ENCODE measurements at places on chromosomes 5 and 9.

GRCh38 chr5:170268884-170269283 is 28.7 kb downstream of the LCP2 start:
- no peak for DNase-seq

DNA sequence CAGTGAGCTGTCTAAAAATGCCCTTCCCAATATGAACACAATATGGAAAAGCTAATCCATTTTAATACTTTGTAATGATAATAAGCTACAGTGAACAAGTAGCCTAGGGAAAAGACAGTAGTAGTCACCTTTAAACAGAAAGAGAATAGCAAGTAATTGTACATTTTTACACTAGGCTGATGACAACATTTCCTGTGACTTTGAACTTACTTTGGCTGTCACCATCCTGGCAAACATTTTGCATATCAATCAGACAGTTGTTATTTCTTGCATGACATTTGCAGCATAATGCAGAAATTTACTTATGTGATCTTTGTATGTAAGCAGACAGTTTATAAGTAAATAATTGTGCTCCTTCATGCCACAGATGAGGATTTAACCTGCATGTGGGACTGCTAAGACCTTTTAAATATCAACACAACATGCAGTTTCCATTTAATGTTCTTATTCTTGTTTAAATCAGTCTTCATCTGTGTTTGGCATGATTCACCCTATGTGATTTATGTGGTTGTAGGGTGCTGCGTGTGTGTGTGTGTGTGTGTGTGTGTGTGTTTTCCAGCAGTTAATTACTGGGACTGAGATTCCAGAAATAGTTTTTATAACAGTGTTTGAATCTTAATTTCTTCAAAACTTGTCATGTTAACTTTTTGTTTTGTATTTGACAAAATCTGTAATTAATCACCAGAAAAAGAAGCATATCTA is 997.1 kb upstream of the ARRDC3 start:
- DNase-seq = no peak

DNA sequence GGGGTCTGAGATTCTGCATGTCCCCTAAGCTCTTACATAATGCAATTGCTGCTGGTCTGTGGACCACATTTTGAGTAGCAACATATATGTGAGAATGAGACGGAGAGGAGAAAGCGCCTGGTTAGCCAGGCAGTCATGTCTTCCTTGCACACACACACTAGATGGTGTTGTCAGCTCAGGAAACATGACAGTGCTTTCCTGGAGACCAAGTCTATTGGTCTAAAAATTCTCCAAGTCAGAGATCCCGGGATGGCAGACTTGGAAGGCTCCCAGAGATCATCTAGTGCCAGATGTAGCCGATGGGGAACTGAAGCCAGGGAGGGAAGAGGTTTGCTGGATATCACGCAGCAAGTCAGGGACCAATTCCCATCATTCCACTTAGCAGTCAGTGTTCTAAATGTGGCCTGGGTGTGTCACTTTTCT is 53.4 kb downstream of the GALNT12 start:
- DNase-seq = peak; percentile 75

DNA sequence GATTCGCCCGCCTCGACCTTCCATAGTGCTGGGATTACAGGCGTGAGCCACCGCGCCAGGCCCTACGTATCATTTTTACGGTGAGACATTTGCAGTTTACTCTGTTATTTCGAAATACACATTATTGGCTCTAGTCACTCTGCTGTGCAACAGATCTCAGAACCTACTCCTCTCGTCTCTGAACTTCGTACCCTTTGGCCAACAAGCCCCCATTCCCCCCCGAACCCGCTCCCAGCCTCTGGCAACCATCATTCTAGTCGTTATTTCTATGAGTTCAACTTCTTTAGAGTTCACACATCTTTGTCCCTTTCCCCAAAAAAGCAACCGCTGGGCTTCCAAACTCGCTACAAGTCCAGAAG is 735 bp downstream of the PTGR1 start:
- no peak for DNase-seq
